ENCODE measurements at places on chromosomes 12 and 14.
A peak's percentile ranks its signal among the peaks of the same experiment; 100 is the strongest.

DNA sequence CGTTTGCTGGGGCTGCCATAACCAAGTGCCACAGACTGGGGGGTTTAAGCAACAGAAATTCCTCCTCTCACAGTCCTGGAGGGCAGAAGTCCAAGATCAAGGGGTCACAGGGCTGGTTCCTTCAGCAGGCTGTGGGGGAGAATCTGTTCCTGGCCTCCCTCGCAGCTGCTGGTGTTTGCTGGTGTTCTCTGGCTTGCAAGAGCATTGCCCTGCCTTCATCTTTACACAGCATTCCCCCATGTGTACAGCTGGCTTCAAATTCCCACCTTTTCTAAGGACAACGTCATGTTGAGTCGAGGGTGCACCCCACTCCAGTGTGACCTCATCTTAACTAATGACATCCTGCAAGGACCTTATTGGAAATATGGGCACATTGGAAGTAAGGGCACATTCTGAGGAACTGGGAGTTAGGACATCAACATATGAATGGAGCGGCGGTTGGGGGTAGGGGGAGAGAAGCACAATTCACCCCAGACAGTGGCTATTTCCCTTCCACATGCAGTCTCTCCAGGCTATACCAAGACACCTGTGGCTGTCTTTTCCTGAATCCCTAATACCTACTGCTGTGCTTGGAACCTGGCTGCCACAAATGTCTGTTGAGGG lies 123.6 kb downstream of the FOXN3 start:
- peaks cover 40% of the 10 kb centered on the region for H3K4me1 ChIP-seq
- H3K36me3 ChIP-seq: peaks cover 21% of the 10 kb centered on the region
- no peak overlapping the region for H3K27ac ChIP-seq
- no peak for DNase-seq
- H3K4me3 ChIP-seq: no peak overlapping the region
- no peaks in the 10 kb centered on the region for H3K27me3 ChIP-seq

- peak within 1 kb of the TSS; percentile 88 for H3K27ac ChIP-seq
- peaks cover 42% of the 10 kb centered on the region for H3K36me3 ChIP-seq
- H3K4me3 ChIP-seq: peak within 1 kb of the TSS; percentile 91
- peak; percentile 48 for DNase-seq
- peaks cover 68% of the 10 kb centered on the region for H3K4me1 ChIP-seq
Observed at GRCh38 chr12:68159681-68160304, at the start of gene IFNG. Gene IFNG (minus strand): TSS chr12:68159740. CDS start chr12:68159615, 125 bp downstream.

DNA sequence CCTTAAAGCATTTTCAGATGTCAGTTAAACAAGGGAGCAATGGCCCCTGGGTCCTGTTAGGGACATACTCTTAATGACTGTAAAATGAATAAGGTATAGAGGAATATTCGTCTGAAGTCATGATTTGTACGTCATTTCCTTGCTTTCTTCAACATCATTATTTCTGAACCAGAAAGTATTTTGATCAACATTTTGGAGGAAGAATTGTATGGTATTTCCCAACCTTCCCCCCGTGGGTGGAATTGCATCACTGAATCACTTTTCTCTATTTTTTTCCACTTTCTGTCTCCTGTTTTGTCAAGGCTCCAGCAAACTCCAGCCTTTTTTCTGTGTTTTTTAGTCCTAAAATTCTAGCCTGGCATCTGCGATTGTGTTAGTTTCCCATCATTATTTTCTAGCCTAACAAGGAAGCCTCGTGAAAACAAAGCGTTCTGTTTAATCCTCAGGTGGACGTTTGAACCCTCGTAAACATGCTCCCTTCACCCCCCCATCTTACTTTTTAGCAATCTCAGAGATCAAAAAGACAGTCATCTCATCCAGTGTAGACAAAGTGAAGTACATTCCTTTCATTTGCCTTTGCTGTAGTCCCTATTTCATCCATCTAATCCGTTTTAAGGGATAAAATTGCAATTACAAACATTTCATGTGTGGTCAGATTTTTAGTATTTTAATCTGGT lies 62.3 kb downstream of the ETV6 start:
- peaks cover 58% of the 10 kb centered on the region for H3K36me3 ChIP-seq
- DNase-seq: no peak
- H3K4me1 ChIP-seq: peaks cover 76% of the 10 kb centered on the region

GRCh38 chr14:23654231-23654630 lies 18.1 kb downstream of the DHRS2 start:
- H3K27me3 ChIP-seq: peaks cover 4% of the 10 kb centered on the region
- no peak overlapping the region for H3K27ac ChIP-seq
- H3K36me3 ChIP-seq: no peaks in the 10 kb centered on the region
- H3K4me3 ChIP-seq: no peak overlapping the region
- no peaks in the 10 kb centered on the region for H3K4me1 ChIP-seq

GRCh38 chr14:102461490-102462338 lies 47.9 kb downstream of the ANKRD9 start:
- DNase-seq: no peak
- H3K27me3 ChIP-seq: no peaks in the 10 kb centered on the region
- H3K27ac ChIP-seq: no peak overlapping the region
- peaks cover 12% of the 10 kb centered on the region for H3K4me1 ChIP-seq
- H3K36me3 ChIP-seq: peaks cover 11% of the 10 kb centered on the region

- H3K27ac ChIP-seq: peak overlapping the region; percentile 61
- no peaks in the 10 kb centered on the region for H3K27me3 ChIP-seq
- no peak for DNase-seq
- peaks cover 42% of the 10 kb centered on the region for H3K4me1 ChIP-seq
Observed at GRCh38 chr14:91998667-91999570, 40.9 kb downstream of the TRIP11 start.

DNA sequence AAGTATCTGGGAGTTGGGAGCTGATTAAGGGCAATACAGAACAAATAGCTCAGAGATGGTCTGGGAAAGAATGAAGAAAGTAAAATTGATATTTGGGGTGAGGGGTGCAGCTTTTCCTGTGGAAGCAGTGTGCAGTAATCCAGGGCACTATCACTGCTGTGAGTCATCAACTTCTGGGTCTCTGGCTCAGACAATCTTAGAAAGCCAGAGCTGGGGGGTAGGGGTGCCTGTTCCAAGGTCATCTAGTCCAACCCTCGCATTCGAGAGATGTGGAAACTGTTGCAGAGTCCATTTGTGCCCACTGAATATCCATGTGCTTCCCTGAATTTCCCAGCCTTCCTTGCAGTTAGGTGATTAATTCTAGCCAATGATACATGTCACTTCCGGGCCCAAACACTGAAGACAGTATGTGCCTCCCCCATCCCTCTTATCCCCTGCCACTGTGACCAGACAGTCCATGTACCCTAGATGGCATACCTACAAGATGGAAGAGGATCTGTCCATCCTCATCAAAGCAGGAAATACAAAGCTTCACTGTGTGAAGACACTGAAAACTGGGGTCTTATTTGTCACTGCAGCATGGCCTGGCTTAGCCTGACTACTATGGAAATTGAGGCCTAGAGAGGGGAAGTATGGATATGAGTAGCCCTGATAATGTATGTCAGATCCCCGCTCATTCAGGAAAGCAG lies 51.9 kb downstream of the ZFP36L1 start:
- H3K27me3 ChIP-seq: peaks cover 4% of the 10 kb centered on the region
- peaks cover 24% of the 10 kb centered on the region for H3K4me1 ChIP-seq
- H3K27ac ChIP-seq: no peak overlapping the region
- DNase-seq: no peak
- peaks cover 4% of the 10 kb centered on the region for H3K36me3 ChIP-seq

DNA sequence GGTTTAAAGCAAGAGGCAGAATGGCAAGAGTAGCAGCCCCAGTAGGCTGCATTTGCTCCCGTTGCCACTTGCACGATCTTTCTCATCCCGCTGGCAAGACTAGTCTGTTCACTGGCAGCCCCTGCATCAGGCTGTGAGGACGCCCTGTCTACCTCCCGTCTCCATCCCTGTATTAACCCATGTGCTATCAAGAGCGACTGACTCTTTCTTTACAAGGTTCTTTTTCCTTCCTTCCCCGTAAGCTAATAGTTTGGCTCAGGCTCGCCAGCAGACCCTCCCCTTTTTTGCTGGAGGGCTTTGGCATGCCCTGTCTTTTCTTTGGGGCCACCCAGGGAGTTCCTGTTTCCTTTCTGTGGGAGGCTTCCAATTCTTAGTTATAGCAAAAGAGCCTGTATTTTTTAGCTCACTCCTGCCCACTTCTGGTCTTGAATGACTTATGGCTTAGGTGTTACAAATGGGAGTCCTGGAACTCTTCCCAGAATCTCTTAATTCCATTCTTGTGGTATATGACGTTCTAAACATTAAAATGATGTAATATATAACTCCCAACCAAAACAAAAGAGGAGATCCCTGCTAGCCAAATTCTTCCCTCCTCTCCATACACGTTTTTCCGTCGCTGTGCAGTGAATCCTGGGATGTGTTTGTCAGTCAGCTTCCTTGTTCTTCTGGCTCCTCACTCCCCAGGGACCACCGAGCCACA lies 149.0 kb downstream of the PRKCH start:
- peak overlapping the region; percentile 84 for H3K4me3 ChIP-seq
- H3K36me3 ChIP-seq: peaks cover 48% of the 10 kb centered on the region
- H3K27ac ChIP-seq: peak overlapping the region; percentile 75
- no peaks in the 10 kb centered on the region for H3K27me3 ChIP-seq
- DNase-seq: no peak
- H3K4me1 ChIP-seq: peaks cover 89% of the 10 kb centered on the region

DNA sequence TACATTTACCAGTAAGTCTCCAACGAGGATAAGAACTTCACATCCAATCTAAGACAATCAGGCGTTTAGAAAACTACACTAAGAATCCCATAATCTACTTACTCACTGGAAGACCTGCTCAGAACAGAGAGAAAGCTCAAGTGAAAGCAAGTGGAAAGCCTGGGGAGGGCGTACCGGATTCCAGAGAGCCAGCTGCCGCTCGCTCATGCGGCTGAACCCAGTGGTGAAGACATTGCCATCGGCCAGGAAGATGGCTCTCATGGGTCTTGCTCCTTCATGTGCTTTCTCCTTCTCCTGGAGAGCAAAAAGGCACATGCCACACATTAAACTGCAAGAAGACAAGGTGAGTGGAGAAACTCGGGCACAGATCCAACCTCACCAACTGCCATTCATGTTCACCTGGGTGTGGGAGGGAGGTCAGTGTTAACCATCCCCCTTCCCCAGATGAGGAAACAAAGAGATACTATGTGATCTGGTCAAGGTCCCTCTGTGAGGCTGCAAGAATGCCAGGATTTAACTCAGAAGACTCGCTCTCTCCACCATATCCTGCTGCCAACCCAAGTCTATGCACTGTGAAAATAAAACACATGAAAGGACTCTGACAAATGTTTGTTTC lies 23.5 kb upstream of the SELPLG start:
- no peak overlapping the region for H3K4me3 ChIP-seq
- H3K4me1 ChIP-seq: peaks cover 11% of the 10 kb centered on the region
- DNase-seq: no peak

DNA sequence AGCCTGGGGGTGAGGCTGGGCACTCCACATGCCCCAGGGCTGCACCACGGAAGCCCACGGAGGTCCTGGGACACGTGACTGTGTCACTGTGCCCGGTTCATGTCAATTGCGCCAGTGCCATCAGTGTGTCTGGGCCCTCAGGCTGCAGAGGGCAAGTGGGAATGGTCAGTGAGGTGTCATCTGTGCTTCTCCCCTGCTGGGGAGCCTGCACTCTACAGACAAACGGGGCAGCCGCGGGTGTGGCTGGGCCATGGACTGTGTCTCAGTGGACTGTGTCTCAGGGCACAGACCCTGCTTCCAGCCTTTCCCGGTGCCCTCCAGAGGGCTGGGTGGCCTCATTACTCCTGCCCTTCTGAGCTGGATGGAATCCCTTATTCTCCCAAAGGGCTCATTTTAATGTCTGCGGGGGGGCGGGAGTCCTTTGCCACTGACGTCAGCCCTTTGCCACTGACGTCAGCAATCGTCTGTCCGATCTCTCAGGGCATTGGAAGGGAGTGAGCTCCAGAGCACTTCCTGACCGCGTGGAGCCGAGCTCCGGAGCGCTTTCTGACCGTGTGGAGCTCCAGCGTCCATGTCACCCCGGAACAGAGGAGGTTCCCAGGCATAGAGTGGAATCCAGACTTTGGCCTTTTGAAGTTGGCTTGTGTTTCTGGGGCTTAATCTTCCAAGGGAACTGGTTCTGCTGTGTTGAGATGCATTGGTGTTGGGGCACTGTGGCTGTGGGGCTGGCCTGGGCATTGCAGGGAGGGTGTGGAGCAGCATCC lies 72.4 kb downstream of the ADGRD1 start:
- peaks cover 2% of the 10 kb centered on the region for H3K27me3 ChIP-seq
- H3K4me3 ChIP-seq: no peak overlapping the region

- peaks cover 27% of the 10 kb centered on the region for H3K27me3 ChIP-seq
- no peaks in the 10 kb centered on the region for H3K36me3 ChIP-seq
- H3K4me1 ChIP-seq: peaks cover 8% of the 10 kb centered on the region
- H3K4me3 ChIP-seq: no peak overlapping the region
- DNase-seq: no peak
Observed at GRCh38 chr12:49901986-49902385, 1.7 kb downstream of the FAIM2 start.

GRCh38 chr14:23454445-23454856 lies 15.1 kb upstream of the NGDN start:
- no peak for DNase-seq
- peaks cover 30% of the 10 kb centered on the region for H3K27me3 ChIP-seq
- H3K27ac ChIP-seq: no peak overlapping the region
- H3K4me1 ChIP-seq: no peaks in the 10 kb centered on the region
- no peak overlapping the region for H3K4me3 ChIP-seq
- no peaks in the 10 kb centered on the region for H3K36me3 ChIP-seq

DNA sequence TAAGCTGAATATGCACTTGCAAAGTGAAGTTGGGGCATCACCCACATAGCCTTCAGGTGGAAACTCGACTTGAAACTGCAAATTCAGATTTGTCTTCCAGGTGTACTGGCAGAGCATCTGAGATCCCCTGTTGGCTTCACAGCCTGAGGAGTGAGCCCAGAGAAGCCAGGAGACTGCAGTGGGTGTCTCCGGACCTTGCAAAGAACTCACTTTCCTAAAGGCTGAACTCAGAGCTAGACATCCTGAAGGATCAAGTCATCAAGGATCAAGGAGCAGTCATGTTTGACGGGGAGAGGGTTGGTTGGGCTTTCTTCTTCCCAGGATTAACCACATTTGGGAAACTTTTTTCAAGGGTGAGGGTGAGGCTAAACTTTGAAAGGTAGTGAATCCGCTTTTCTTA lies 9.1 kb upstream of the HOXC13 start:
- H3K4me3 ChIP-seq: no peak overlapping the region
- DNase-seq: no peak

DNA sequence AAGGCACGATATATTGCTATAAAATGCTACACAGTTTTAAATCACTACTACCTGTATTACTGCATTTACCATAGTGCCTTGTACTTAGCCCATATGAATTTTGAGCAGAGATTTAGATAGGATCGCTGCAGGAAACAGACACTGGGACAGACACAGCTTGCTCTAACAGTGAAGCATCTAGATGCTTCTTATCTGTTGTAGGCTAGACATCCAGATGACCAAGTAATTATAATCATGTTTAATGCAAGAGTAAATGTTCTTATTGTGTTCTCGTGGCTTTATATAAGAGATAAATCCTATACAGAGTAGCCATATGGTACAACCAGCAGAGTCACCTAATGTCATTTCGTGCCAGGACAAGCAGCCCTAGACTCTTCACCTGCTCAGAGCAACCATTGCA lies 92.8 kb downstream of the ASCL1 start:
- DNase-seq: no peak
- H3K36me3 ChIP-seq: no peaks in the 10 kb centered on the region
- H3K27me3 ChIP-seq: peaks cover 1% of the 10 kb centered on the region
- H3K4me3 ChIP-seq: no peak overlapping the region
- H3K4me1 ChIP-seq: no peaks in the 10 kb centered on the region

GRCh38 chr14:68939181-68939892 lies 39.8 kb downstream of the ACTN1 start:
- DNase-seq: no peak
- no peaks in the 10 kb centered on the region for H3K4me1 ChIP-seq
- H3K27ac ChIP-seq: no peak overlapping the region
- no peaks in the 10 kb centered on the region for H3K36me3 ChIP-seq
- no peak overlapping the region for H3K4me3 ChIP-seq

GRCh38 chr12:56581418-56582145 lies 48.5 kb downstream of the BAZ2A start:
- H3K27me3 ChIP-seq: no peaks in the 10 kb centered on the region
- H3K27ac ChIP-seq: no peak overlapping the region
- no peak for DNase-seq
